Cardiac fibroblast (primary cell): ENCODE measurements at places on chromosomes 3 and 15.

GRCh38 chr3:39935261-39935660 is 125.9 kb downstream of the MYRIP start:
- no peak for DNase-seq

- DNase-seq, result no peak
These were observed 14.8 kb upstream of the SLC35G2 start for GRCh38 chr3:136804141-136804540.

- peak; percentile 63 for DNase-seq
These were observed 5.9 kb upstream of the NGRN start for GRCh38 chr15:90259524-90259923.

DNA sequence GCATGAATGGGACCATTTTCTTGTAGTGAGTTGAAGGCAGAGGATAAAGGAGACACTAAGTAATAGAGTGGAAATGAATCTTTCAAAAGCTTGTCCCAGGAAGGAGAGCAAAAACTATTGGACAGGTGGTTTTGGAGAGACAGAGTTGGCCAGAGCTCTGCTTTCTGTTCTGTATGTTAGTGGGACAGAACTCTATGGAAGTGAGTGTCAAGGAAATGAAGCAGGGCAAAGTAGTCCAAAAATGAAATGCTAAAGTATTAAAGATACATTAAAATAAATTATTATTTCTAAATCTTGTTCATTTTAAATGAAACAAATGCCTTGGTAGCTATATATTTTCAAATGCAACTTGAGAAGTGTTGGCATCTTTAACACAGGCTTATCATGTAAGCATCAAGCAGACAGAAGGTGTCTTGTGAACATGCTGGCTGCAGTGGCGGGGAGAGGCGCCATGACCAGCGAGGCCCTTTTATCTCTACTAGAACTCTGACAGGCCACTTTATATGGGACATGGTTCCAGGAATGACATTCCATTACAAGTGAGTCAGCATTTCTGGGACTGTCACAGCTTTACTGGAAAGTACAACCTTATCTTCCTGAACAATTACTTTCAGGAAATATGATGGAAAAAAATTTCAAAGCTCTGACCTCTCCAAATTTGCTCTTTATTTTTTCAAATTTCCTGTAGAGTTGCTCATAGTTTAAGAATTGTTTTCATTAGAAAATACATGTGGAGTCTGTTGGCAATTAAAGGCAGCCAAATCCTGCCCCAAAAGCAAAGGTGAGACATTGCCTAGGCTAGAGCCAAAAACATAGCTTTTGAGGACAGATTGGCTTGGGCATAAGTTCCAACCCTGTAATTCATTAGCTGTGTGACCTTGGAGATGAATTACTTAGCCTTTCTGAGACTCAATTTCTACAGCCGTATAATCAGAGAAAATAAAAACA is 106.5 kb downstream of the ECT2 start:
- peak; percentile 81 for DNase-seq

DNA sequence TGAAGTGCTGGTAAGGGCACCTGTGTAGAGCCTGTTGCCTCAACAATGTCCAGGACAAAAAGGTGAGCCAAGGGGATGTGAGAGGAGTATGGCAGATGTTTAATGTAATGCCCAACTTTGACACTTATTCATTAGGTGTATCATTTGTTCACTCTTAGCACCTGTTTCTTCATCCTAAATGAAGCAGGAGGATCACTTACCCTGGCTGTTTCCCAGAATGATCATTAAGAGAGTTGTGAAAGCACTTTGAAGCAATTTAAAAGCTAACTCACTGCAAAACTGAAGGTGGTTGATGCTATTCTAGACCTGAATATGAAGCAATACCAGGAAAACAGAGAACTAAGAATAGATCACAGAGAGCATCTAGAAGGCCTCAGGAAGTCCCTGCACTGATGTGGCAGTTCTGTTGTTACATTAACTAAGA is 3.4 kb upstream of the HHLA2 start:
- no peak for DNase-seq
